Activated T-helper 9 cell treated with anti-CD3 and anti-CD28 coated beads, Interleukin-2, amount 50 U/mL, for 16 hours (primary cell): ENCODE measurements at places on chromosomes 11 and 22.

DNA sequence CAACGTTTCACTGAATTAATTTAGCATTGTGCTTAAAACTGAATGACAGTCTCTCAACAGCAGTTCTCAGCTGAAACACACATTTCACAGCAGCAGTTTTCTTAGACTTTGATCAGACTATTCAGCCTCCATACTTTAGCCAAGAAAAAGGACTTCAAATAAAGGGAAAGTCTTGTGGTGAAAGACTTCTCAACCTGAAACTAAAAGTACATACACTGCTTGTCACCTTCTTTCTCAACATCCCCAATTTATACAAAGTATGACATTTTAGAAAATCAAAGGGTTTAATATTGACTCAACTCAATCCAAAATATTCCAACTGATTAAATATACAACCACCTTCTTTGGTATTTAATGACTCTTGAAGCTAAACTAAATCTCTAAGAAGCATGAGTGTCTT is 419.0 kb downstream of the LRRC4C start:
- no peak for DNase-seq

DNA sequence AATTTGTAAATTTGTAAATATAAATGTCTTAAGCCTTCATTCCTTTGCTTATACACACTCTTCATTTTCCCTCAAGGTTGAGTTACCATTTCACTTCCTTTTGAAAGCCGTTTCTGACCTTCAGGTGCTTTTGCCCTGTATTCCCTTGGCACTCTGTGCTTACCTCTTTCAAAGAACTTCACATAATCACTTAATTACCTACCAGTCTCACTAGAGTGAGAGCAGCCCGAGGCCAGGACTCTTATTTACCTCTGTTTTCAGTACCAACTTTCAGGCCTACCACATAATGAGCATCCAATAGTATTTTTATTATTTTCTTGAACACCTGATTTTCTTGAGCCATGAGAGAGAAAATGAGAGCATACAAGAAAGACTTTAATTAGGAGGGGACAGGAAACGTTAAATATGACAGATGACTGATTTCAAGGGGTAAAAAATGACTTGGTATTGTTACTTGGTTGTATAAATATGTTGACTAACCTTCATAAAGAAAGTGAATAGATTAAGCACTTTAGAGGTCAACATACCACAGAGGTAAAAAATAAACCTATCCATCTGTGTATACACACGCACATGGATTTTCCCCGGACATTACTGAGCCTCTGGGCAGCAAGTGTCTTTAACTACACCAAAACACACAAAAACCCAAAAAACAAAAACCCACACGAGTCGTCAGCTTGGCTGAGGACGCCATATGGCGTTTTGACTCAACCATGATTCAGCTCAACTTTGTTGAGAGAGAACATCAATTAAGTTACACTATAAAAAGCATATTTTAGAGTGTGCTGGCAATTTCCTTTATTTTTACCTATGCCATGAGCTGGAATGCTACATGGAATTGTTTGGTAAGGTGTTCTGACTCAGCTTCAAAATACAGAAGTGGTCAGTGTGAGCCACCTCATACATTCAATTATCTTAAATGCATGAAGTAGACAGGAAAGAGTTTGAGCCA is 7.6 kb downstream of the ATXN10 start:
- no peak for DNase-seq

GRCh38 chr11:59918480-59918879 is 19.8 kb upstream of the OOSP1 start:
- DNase-seq: no peak

DNA sequence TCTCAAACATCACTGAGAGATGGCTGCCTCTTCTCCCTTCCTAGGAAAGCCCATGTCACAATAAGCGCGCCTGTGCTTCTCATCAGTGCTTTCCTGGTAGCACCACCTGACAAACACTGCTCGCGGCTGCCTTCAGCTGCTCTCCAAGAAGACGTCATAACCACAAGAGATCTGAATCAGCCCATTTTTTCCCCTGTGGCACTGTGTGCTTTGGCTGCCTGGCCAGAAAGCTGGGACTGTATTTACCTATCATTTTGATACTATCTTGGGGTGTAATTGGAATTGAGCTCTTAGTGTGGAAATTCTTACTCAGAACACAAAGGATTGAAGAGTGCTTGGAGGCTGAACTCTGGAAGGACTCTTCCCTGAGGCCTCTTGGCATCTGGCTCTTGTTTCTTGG is 50.3 kb upstream of the EHF start:
- DNase-seq: no peak

DNA sequence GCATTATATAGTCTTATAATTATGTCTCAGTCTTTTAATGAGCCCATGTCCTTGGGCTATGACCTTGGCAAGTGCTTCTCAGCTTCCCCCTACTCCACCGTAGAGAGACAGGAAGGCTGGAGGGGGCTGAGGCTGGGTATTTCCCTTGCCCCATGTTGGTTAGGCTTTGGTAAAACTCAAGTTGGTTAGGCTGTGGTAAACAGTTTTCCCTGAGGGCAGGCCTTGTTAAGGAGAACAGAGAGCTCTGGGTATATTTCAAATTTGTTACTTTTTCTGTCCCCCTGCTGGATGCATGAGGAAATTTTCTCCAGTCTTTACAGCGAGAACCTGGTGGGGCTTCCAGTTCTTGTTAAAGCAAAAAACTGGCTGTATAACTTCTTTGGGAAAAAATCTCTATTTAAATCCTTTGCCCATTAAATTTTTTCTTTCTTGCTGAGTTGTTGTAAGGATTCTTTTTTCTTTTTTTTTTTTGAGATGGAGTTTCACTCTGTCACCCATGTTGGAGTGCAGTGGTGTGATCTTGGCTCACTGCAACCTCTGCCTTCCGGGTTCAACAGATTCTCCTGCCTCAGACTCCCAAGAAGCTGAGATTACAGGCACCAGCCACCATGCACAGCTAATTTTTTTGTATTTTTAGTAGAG is 12.2 kb upstream of the DCHS1 start:
- no peak for DNase-seq

- no peak for DNase-seq
These were observed 128.2 kb downstream of the SGSM3 start for GRCh38 chr22:40498420-40499208.

GRCh38 chr11:73907191-73907590 is 30.4 kb downstream of the PAAF1 start:
- DNase-seq: peak; percentile 1

GRCh38 chr11:22459048-22459447 is 120.9 kb downstream of the SLC17A6 start:
- no peak for DNase-seq

DNA sequence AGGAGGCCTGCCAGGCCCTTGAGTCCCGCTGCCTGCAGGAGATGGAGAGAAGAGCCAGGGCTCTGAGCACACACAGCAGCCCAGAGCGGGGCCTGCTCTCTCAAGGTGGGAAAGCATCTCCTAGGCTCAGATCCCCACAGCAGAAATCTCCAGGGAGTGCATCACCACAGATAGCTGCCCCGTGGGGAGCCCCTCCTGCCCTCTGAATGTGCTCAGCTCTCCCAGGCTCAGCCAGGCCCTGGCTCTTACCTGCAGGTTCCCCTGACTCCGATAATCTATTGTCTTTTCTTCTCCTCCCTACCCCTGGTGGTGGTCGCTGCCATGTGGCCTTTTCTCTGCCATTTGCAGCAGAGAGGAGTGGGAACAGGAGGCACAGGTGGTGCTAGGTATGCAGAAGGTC is 49.9 kb downstream of the BTG4 start:
- DNase-seq: no peak

GRCh38 chr22:48745842-48746788 is 1081.6 kb downstream of the BRD1 start:
- no peak for DNase-seq

GRCh38 chr11:78039919-78040671 is 17.0 kb upstream of the KCTD14 start:
- DNase-seq: no peak

DNA sequence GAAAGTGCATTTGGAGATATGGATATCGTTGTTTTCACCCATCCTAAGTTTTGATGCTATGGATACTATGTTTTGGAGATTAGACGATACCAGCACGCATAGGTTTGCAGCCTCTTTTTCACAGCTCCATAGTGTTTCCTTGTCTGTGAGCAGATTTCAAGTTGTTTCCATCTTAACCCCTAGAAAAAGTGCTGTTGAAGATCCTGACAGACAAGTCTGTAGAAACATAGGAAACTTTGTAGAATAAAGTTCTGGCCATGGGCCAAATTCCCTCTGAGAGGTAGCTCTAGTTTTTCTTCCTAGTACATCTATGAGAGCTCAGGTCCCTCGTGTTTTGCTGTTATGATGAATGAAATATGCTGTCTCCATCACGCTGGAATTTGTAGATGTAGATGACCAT is 32.4 kb downstream of the ST3GAL4 start:
- DNase-seq: no peak

DNA sequence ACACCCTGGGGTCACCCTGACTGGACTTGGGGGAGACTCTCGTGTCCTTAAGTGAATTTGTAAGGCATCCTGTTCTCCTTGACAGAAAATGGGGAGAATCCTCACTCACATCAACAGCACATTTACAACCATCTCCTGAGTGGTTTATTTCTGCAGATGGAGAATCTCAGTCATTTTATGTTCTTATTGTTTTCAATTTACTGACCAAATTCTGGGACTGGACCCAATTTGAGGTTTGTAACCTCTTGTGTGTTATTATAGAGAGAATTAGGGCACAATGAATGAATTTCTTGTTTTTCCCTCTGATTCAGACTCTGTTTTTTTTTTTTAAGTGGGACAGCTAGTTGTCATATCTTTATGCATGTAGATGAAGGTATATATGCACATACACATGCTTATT is 104.9 kb downstream of the ADAMTS15 start:
- no peak for DNase-seq
